ENCODE measurements at places on chromosomes 1 and 21. TPM values are rescaled to one million over a fixed set of nuclear protein-coding genes. Genes with fewer than 3 reads are reported as not detected.

Gene LY9
- 3.0 TPM for total RNA-seq

DNA sequence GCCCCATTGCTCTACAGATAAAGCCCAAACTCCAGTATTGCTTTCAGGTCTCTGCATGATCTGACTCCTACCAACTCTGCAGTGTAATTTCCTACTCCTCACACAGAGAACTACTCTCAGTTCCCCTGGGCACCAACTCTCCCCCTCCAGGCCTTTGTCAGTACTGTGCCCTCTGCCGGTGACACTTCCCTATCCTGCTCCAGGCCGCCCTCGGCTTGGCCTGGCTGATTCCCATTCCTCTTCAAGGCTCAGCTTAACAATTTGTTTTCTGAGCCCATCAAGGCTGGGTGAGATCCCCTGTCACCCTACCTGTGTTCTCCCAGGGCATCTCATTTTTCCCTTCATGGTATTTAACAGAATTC, 2.6 kb downstream of the SLAMF8 start:
- H3K27ac ChIP-seq = no peak overlapping the region
- no peaks in the 10 kb centered on the region for H3K4me1 ChIP-seq
- no peaks in the 10 kb centered on the region for H3K36me3 ChIP-seq

GRCh38 chr1:201554789-201555592, 16.1 kb downstream of the NAV1 start:
- no peak for DNase-seq
- H3K27me3 ChIP-seq = no peaks in the 10 kb centered on the region
- no peaks in the 10 kb centered on the region for H3K36me3 ChIP-seq
- no peak overlapping the region for H3K4me3 ChIP-seq
- H3K27ac ChIP-seq = no peak overlapping the region
- peaks cover 18% of the 10 kb centered on the region for H3K4me1 ChIP-seq

DNA sequence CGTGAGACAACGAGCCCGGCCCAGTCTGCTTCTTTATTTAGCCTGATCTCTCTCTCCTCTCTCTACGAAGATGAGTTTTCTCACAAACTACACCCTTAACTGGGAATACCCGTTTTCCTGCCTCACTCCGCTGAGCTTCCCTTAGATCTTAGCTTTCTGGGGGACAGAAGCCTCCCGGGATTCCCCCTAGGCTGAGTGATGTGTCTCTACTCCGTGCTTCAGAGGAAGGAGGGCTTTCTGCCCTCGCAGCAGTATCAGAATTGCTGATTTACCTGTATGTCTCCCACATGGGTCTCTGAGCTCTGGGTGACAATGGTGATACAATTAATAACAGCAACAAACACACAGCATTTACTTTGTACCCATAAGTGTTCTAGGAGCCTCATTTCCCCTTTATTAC, 1.0 kb downstream of the ZBTB17 start:
- H3K36me3 ChIP-seq = no peaks in the 10 kb centered on the region
- peak overlapping the region; percentile 97 for H3K4me3 ChIP-seq
- no peak for DNase-seq
- no peaks in the 10 kb centered on the region for H3K27me3 ChIP-seq

Gene CD247
- total RNA-seq = not detected

Gene PLCH2
- total RNA-seq = 1.5 TPM

- no peak overlapping the region for H3K27ac ChIP-seq
- no peaks in the 10 kb centered on the region for H3K36me3 ChIP-seq
- DNase-seq = no peak
- H3K4me1 ChIP-seq = peaks cover 5% of the 10 kb centered on the region
Measured at GRCh38 chr1:205456868-205457745, 1.3 kb upstream of the BLACAT1 start.

DNA sequence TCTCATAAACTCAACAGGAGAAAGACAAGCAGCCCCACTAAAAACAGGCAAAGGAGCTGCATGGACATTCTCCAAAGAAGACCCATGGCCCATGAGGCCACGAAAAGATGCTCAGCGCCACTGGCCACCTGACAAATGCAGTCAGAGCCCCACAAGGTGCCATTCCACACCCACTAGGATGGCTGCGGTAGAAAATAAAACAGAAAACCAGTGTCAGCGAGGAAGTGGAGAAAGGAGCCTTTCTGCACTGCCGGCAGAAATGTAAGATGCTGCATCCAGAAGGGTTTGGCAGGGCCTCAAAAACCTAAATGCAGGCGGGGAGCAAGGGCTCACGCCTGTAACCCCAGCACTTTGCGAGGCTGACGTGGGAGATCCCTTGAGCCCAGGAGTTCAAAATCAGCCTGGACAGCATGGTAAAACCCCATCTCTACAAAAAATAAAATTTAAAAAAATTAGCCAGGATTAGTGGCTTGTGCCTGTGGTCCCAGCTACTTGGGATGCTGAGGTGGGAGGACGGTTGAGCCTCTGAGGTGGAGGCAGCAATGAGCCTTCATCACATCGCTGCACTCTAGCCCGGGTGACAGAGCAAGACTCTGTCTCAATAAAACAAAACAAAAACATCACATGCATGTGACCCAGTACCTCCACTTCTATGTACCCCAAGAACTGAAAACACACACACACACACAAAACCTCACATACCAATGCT, 4.2 kb downstream of the WNT9A start:
- no peaks in the 10 kb centered on the region for H3K27me3 ChIP-seq
- H3K4me3 ChIP-seq = no peak overlapping the region
- no peak overlapping the region for H3K27ac ChIP-seq
- peaks cover 20% of the 10 kb centered on the region for H3K4me1 ChIP-seq
- H3K36me3 ChIP-seq = no peaks in the 10 kb centered on the region
- DNase-seq = no peak

All from PC-9 (cell line).